ENCODE measurements at places on chromosomes 12 and 14.

GRCh38 chr12:91928501-91928900 is 217.1 kb downstream of the BTG1 start:
- no peak for DNase-seq

DNA sequence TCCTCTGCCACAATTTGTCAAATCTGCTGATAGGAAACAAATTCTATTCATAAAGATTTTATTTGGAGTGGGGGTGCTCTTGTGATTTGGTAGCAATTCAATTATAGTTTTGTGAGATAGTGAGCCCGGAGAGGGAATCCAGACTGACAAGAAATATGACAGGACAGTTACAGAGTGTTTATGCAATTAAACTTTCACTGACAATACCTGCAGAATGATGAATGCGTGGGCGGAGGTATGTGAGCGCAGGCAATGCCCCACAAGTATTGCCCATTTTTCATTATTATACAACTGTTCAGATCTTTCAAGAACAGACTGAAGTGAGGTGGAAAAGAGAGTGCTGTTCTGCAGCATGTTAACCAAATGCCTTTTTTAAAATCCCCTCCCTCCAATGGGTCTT is 259.0 kb downstream of the EGLN3 start:
- no peak for DNase-seq

DNA sequence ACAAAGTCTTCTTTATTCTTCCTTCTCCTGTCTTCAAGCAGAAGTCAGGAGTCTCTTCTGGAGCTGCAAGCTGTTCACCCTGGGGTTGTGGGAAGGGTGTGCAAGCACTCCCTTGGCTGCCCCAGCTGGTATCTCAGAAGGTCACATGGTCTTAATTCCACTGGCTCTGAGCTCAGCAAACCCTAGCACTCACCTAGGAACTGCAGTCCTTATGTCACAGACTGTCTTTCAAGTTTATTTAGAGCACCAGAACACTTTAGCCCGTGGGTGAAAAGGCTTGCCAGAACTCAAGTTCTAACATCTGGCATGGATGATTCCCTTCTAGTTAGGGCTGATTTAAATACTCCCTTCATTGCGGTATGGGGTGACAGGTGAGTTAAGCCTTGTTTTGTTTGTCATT is 379.0 kb downstream of the CCER1 start:
- no peak for DNase-seq

GRCh38 chr12:131547555-131547954 is 163.3 kb upstream of the SFSWAP start:
- DNase-seq, result no peak

- no peak for DNase-seq
These were observed 32.8 kb upstream of the LUM start for GRCh38 chr12:91144053-91144452.

DNA sequence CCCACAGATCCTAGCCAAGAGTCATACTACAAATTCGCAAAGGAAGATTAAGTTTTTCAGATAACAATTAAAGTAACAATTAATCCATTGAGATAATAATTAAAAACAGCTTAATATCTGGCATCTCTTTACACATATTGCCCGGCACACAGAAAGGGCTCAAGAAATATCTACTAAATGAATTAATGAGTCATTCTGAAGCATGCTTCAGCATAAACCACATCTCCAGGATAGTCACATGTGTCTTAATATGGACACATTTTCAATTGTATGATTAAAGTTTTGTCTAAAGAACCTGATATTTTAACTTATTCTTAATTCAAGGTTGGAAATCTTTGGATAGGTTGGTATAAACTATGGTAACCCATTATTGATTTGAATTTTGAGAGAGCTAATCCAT is 9.6 kb downstream of the ITPR2 start:
- no peak for DNase-seq

DNA sequence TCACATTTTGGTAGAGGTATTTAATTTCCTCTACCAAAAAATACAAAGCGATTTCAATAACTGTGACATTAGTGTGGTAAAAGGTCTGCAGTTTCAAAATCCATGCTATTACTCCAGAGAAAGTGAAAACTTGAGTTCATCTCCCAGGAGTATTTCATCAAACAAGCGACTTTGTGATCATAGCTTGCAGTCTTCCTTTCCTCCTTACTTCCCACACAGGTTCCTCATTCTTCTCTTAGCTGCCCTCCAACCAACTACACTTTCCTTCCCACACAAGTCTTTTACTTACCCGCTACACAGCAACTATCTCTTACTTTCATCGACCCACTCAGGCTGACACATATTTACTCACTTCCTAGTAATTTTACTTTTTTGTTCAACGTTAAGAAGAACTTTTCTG is 413.4 kb upstream of the USP15 start:
- no peak for DNase-seq

DNA sequence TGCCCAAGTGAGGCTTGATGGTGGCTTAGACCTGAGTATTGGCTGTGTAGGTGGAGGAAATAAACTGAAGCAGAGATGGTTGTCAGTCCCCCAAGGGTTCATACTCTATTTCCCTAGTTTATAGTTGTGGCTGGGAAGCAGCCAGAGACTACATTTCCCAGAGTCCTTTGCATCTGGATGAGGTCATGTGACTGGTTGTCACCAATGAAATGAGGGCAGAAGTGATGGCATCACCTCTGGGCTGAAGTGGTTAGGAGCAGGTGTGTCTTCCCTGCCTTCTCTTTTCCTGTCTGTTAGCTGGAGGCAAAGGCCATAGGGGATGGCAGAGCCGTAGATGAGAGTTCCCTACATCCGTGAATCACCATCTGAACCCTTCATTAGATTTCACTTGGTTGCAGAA is 16.3 kb upstream of the NOS1 start:
- no peak for DNase-seq

DNA sequence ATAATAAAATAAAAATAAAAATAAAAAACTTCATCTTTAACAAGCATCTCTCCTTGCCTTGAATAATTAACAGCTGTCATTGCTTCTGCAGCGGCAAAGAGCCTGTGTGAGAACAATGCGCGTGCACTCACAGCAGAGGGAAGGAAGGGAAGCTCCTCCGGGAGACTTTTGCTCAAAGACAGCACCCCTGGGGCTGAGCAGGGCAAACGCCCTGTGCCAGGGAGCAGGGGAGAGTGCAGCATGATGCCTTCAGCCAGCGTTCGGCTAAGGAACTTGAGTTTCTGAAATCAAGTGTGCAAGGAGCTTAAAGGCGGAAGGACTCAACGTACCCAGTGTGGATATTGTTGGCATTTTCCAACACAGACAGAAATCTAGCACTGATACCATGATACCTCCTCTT is 120.5 kb downstream of the RIMBP2 start:
- DNase-seq, result no peak

- no peak for DNase-seq
These were observed 3.6 kb upstream of the MDGA2 start for GRCh38 chr14:47678993-47679392.

Measured in stimulated activated CD8-positive, alpha-beta memory T cell treated with anti-CD3 and anti-CD28 coated beads, Interleukin-15, amount 100 ng/mL, for 4 hours (primary cell).